ENCODE measurements at places on chromosomes 13 and 19.
A peak's percentile ranks its signal among the peaks of the same experiment; 100 is the strongest.

- DNase-seq = no peak
Measured at GRCh38 chr13:31675440-31675953, 63.8 kb upstream of the RXFP2 start.

- peak; percentile 72 for DNase-seq
Measured at GRCh38 chr19:46513461-46514236, 18.0 kb upstream of the PNMA8B start.

DNA sequence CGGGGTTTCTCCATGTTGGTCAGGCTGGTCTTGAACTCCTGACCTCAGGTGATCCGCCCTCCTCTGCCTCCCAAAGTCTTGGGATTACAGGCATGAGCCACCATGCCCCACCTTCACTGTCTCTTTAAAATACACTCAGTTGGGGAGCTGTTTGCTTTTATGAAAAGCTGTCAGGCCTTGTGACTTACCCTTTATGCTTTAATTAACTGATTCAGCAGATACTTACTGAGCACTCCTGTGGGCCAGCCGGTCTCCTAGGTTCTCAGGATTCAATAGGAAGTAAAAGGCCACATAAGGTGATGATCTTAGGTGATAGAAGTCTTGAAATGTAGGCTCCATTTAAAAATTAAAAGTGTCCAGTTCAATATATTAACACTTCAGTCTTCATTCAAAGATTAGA lies 7.5 kb downstream of the UBAC2 start:
- DNase-seq = no peak

DNA sequence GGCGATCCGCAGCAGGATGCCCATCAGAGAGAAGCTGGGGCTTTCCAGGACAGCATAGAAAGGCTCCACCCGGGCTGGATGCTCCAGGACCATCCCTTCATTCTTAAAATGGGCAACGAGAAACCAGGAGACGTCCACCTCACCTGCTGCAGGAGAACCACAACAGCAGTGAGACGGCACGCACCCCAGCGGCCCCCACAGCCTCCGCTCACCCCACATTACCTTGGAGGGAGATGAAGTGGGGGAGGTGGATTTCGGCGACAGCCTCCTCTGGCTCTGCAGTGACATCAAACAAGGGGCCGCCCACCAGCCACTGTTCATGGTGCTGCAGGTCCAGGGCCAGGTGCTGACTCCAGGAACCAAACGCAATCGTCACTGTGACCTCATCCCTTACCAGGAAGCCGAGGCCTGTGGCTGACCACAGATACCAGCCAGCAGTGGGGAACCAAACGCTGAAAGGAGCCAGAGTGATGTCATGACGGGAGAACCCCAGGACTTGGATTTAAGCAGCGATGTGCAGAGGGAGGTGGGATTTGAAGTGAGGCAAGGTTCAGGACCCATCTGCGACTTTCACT lies 25.1 kb downstream of the CARD8 start:
- DNase-seq = no peak

- no peak for DNase-seq
Measured at GRCh38 chr13:99191336-99191899, 9.2 kb upstream of the UBAC2 start.
